ENCODE measurements at places on chromosomes 2 and 18.

- peak; percentile 23 for DNase-seq
These were observed 7.7 kb downstream of the MGAT5 start for GRCh38 chr2:134261398-134262131.

DNA sequence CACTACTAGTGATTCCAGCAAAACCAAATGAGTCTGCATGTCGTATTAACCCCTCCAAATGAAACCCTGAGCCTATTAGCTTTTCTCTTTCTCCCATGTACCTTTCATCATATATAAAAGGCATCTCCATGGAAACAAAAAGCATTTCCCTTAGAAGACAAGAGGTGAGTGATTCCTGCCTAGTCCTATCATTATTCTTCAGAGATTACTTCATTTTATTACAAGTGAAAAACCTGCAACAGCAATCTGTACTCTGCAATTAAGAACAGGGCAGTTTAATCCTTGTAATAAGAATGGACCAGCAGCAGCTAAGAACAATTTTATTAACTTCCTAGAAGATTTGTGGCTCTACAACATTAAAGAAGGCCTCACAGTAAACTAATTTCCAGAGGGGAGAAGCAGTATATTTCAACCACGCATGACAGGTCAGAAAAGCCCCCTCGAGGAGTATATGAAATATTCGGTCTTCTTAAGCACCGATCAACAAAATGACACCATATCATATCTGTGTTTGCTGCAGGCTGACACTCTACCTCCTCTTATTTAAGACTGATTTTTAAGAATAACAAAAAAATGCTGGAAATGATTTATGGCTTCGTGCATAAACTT lies 132.3 kb upstream of the TFPI start:
- DNase-seq = no peak

DNA sequence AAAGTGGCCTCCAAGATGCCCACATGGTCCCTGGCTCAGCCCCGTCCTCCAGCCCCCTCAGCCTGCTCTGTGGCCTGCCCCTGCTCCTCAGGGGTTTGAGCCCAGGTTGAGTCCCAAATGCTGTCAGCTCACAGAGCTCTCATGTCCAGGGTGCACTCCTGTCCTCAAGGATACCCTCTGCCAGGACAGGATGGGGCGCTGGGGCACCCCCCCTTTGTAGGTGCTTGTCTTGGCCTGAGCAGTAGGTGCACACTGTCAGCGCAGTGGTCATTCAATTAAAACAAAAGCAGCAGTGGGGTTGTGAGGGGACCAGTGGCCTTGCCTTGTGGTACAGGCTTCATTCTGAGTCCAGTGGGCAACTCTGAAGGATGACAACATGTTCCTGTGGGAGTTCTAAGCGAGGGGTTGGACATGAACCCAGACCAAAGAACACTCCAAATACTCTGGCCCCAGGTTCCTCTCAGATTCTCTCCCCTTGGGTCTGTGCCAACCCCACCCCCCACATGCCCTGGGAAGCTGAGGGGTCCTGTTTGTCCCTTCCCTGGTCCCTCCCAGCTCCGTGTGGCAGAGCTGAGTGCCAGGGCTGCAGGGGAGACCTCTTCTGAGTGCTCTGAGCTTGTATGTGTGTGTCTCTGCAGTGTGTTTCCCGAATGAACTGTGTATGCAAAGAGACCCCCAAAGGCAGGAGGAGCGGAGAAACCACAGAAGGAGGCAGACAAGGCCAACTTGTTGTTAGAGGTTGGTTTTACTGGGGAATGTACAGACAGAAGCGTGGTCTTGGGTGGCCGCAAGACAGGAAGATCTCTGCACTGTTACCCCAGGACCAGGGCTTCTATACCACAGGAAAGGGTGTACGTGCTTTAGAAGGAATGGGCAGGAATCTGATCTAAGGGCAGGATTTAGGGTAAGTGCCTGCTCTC lies 155.6 kb upstream of the HS6ST1 start:
- no peak for DNase-seq

DNA sequence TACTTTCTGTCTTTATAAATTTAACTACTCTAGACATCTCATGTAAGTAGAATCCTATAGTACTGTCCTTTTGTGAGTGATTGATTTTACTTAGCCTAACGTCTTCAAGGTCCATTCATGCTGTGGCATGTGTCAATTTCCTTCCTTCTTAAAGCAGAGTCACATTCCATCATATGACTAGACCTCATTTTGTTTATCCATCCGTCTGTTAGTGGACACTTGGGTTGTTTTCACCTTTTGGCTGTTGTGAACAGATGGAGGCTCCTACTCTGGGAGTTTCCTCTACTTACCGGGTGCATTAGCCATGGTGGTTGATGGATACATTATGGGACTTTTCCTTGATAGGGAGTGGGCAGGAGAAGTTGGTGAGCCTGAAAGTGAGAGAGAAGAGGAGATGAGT lies 6.4 kb upstream of the PDIA6 start:
- no peak for DNase-seq

DNA sequence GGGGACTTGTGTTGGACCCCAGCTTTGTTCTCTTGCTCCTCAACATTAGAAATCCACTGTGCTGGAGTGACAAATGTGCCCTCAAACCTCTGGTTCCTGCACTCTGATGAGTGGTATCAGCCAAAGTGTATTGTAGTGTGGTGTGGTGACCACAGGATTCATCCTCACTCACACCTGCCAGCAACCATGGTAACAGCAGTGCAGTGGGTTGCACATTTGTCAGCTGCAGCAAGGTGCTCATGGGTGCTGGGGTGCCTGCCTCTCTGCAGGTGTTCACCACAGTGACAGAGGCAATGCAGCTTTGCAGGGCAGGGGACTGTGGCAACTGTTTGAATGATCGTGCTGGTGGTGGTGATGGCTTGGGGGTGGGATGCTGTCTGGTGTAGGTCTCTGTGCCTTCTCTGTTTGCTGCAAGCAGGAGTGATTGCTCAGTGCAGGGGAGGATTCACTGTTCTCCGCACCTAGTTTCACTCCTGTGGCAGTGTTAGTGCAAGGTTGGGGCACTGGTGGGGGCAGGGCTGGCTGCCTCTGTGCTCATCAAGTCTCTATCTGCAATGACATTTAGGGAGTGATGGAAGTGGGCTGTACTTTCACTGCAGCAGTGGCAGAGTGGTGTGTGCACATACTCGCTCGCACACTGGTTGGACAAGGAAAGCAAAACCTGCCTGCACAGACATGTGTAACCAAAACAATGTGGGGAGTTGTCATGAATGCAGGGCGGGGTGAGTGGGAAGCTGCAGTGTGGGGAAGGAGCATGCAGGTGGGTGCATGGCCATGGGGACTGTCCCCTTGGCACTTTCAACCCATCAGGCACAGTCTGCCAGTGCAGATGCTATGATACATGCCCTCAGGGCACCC lies 301.1 kb downstream of the PIK3C3 start:
- DNase-seq = no peak

GRCh38 chr18:45829855-45830254 lies 4.4 kb downstream of the SIGLEC15 start:
- DNase-seq = no peak

DNA sequence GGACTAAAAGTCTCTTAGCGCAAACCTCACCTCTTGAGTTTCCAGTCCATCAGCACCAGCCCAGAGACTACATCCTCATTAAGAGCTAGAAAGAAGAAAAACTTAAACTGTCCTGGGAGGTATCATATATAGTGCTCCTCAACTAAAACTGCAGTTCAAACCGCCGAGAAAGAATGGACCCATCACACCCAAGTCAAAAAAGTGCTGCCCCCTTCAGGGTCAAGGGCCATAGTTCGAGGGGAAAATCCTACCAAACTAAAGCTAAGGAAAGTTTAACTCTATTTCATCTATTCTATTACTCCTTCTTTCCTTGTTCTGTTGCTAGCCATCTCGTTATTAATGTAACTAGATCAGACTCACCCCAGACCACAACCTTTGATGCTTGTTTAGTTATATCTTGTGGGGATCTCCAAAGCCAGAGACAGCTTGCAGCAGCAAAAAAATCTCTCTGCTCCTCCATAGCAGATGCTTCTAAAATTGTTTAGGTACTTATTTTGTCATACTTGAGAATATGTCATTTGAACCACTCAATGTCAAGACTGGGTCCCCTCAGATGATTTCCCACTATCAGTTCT lies 134.5 kb upstream of the RMP24 start:
- no peak for DNase-seq

- no peak for DNase-seq
These were observed 195.0 kb downstream of the BCL11A start for GRCh38 chr2:60358476-60358875.

DNA sequence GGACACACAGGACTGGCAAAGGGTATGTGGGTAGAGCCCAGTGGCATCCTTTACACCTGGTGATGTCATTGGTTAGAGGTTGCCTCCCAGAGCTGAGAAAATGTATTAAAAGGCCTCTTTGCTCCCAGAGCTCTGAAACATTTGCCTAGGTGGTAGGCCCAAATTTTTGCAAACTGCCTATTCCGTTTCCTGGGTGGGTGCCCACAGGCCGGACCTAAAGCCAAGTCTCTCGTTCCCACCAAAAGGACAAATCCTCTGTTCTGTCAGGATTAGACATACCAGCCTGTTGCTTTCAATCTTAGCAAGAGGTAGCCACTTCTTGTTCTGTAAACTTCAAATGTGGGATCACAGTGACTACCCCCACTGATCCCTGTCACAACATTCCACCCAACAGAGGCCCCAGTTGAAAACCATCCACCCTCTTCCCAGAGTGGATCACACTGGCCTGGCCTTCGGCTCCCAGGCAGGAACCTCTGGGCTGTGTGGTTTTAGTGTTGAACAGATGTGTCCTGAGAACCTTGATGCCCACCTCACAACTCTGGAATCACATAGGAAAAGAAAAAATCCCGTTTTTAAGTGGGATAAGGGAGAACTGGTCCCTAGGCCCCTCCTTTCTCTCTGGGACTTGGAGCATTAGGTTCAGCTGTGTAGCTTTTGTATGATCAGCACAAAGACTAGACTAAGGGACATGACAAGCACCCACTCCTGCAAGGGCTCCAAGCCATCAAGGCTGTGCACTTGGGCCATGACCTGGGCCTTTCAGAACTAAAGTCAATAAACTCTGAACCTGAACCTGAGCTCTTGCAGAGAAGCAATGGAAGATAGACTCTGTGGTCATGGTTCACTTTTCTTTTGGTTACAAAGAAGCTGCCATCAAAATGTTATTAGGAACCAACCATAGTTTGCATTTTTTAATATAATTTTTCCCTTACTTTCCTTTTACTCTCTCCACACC lies 211.3 kb downstream of the CYP26B1 start:
- peak; percentile 2 for DNase-seq

GRCh38 chr18:6328621-6329010 lies 86.1 kb downstream of the L3MBTL4 start:
- no peak for DNase-seq

- DNase-seq = peak; percentile 15
These were observed 8.6 kb upstream of the ABCB11 start for GRCh38 chr2:169039702-169040101.

GRCh38 chr2:67572721-67573435 lies 175.7 kb downstream of the ETAA1 start:
- DNase-seq = no peak

- no peak for DNase-seq
These were observed 133.6 kb downstream of the UBE2E3 start for GRCh38 chr2:181114021-181114420.

DNA sequence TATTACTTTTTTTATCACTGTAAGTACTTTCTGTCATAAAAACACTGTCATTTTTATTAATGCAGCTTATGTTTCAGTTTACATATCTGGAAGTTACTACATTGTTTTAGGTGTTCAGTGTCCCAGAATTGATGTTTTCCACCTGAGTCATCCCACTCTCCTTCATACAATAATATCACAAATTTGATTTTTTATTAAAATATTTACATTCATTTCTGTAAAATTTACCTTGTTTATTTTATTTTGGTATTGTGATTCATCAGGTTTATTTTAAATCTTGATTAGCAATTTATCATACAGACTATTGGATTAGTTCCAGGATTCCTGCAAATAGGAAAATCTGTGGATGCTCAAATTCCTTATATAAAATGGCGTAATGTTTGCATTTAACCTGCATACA lies 1662.9 kb downstream of the SUCLG1 start:
- DNase-seq = no peak

GRCh38 chr18:45667056-45667736 lies 51.9 kb downstream of the SLC14A2 start:
- DNase-seq = peak; percentile 28

DNA sequence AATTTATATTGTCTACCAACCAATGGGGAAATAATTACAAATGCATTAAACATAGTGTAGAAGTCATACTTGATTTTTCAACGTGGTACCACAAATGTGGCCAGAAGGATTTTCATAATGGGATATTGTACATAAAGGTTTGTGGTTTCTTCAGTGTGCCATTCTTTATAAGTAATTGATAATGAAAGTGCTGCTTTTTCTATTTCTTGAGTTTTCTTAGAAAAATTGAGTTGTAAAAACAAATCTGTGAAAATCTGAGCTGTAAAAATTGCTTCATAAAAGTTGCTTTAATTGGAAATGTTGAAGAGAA lies 103.6 kb downstream of the KYNU start:
- DNase-seq = no peak

DNA sequence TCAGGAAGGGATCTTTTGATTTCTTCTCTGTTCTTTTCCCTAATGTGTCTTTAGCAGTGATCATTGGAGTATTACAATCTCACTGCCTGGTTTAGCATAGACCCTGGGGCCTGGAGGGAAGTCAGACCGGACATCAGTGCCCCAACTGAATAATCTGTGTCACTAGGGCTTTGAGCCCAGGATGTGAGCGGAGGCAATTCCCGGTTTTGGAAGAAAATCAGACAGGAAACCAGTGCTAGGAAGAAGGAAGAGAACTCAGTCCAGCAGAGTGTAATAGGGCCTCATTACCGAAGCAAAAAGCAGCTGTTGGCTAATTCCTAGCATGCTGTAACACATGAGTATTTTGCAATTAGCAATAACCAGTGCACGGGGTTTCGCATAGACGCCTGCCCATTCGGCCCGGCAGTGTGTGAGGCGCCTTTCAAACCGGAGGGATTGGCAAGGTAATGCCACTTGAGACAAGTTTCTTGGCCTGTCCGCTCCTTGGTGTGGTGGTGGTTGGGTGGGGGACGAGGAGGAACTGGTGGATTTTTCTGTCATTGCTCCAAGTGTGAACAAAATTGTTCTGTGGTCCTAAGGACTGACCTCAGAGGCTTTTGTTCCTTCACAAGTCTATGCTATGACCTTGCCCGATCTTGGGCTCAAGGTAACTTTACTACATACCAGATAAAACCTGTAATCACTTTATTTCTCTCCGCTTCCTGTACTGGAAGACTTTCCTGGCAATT lies 2.8 kb downstream of the FOSL2 start:
- DNase-seq = no peak

- DNase-seq = no peak
These were observed 65.3 kb upstream of the TAF1B start for GRCh38 chr2:9778012-9778411.

- no peak for DNase-seq
These were observed 38.8 kb downstream of the CENPO start for GRCh38 chr2:24832073-24832461.

- DNase-seq = no peak
These were observed 39.6 kb downstream of the SEMA4F start for GRCh38 chr2:74693668-74694067.

All from GM13977 (cell line).